Kidney (tissue), 22 donors: ENCODE measurements at places on chromosomes 4 and X. TPM values are rescaled to one million over a fixed set of nuclear protein-coding genes. Genes with fewer than 3 reads are reported as not detected.

- no peak for DNase-seq
Observed at GRCh38 chrX:40950546-40950945, 134.7 kb upstream of the USP9X start.

- no peak for DNase-seq
Observed at GRCh38 chrX:29561417-29561816, 653.9 kb upstream of the MAGEB2 start.

RUFY3 gene
- polyA plus RNA-seq, result 40.6 TPM

GRCh38 chr4:5805270-5805669, 87.6 kb downstream of the CRMP1 start:
- no peak for DNase-seq

- no peak for DNase-seq
Observed at GRCh38 chr4:72486991-72487390, 82.0 kb downstream of the ADAMTS3 start.

SCRG1 gene
- polyA plus RNA-seq, result 0.11 TPM

GCNA gene
- 1.6 TPM for polyA plus RNA-seq

DNA sequence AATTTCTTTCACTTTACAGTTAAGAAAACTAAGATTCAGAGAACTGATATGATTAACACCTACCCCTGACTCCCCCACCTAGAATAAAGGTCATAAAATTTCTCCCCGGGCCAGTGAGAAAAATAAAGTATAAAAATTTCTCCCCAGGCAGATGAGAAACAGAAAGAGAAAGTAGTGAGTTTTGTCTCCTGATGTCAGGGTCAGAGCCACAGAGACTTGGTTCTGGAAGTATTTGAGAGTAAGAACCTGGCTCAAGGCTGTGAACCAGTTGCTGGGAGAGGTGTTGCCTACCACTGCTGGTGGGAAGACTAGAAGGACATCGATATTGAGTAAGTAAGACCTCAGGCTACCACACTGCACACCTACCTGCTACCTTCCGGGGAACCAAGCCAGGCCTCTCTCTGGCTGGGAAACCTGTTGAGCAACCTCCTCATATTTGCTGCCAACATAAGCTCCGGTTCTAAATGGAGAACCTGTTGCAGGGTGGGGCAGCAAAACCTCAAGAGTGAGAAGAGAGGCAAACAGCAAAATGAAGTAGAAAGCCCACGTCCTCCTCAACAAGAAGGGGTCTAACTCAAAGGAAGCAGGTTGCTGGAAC, 104.2 kb upstream of the PUDP start:
- DNase-seq, result peak; percentile 10

TMEM271 gene
- polyA plus RNA-seq, result not detected

GRCh38 chrX:10172877-10173276, 16.1 kb downstream of the CLCN4 start:
- no peak for DNase-seq

GRCh38 chr4:56371426-56372220, 15.7 kb downstream of the AASDH start:
- no peak for DNase-seq

NPY2R gene
- polyA plus RNA-seq, result not detected

GRCh38 chr4:13151194-13151593, 332.9 kb downstream of the RAB28 start:
- peak; percentile 43 for DNase-seq

GRCh38 chr4:133402616-133403015, 253.5 kb downstream of the PCDH10 start:
- no peak for DNase-seq
